ENCODE measurements at places on chromosomes 16 and 17.

GRCh38 chr16:64362193-64362592, 759.7 kb downstream of the CDH11 start:
- DNase-seq: no peak

GRCh38 chr16:27717726-27718125, 167.8 kb downstream of the KATNIP start:
- no peak for DNase-seq

GRCh38 chr17:36837195-36837938, 99.9 kb upstream of the LHX1 start:
- no peak for DNase-seq

DNA sequence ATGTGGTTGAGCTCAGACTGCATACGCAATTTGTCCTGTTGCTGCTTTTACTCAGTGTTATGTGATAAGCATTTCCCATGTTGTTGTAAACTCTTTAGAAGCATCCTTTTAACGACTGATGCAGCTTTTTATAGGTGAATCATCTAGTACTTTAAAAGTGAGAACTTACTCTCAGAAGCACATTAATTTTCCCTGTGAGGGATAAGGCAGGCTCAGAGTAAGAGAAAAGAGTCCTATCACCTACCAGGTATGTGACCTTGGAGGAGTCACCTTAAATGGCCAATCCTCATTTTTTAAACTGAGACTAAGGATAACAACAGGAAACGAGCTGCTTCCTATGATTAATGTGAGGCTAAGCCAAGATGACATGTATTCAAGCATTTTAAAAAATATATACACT, 34.4 kb upstream of the GAN start:
- no peak for DNase-seq

- no peak for DNase-seq
These were observed 58.4 kb downstream of the EPN2 start for GRCh38 chr17:19295473-19296135.

GRCh38 chr17:41823141-41823524, 10.3 kb downstream of the FKBP10 start:
- no peak for DNase-seq

GRCh38 chr17:67689534-67690177, 28.1 kb upstream of the NOL11 start:
- peak; percentile 64 for DNase-seq

GRCh38 chr16:80682421-80683070, 121.9 kb downstream of the CDYL2 start:
- DNase-seq: no peak

GRCh38 chr16:4465977-4466779, 8.2 kb downstream of the NMRAL1 start:
- DNase-seq: no peak

- no peak for DNase-seq
These were observed 221.7 kb upstream of the HSBP1 start for GRCh38 chr16:83586036-83586435.

DNA sequence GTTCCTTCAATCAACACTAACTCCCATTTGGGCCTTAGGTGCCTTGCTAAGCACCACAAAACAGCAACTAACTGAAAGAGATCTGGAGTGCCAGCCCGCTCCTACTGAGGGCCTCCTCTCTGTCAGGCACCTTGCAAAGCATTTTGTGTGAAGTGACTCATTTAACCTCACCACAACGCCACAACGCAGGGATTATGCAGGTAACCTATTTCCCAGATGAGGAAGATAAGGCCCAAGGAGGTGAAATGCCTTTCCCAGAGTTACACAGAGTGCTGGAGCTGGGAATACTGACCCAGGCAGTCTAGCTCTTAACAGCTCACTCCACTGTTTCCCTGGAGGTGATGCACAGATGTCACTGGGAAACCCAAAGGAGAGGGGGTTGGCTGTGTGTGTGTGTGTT, 32.8 kb downstream of the DRC3 start:
- no peak for DNase-seq

DNA sequence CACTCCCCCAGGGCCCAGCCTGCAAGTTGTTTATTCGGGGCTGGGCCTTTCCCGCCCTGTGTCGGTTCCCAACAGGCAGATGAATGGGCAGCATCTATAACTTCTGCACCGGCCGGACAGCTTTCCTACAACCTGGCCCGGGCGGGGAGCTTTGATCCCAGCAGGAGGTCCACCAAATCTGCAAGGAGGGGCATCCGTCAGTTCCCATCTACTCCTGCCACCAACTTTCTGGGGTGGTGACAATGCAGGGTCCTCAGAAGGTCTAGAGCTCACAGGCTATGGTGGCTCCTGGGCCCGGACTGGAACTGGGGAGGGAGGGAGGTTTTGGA, 211.9 kb downstream of the NTN1 start:
- DNase-seq: no peak

DNA sequence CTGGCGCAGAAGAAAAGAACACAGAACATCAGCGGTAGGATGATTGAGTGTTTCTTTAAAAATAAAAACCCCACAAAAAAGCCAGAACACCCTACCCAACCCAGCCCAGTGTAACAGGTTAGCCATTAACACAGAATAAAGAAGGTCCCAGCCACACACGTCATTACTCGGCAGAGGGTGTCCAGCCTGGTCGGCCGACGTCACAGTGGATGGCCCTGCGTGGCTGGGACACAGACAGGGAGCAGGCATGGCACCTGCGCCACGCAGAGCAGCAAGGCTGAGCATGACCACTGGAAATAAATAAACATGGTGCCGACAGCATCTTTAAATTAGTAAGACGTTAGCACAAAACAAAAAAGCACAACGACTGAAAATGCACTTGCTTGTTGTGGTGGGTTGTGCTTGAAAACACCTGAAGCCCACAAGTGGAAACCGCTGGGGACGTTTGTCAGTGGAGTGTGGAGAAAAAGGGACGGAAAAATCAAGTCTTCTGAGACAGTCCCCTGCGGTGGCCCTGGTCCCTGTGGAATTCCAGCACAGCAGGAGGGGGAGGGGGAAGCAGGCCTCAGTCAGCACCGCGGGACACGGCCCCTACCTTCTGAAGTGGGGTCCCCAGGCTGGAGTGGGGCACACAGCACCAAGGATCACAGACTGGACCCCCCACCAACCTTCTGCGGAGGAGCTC, 39.2 kb downstream of the SLC7A5 start:
- no peak for DNase-seq

DNA sequence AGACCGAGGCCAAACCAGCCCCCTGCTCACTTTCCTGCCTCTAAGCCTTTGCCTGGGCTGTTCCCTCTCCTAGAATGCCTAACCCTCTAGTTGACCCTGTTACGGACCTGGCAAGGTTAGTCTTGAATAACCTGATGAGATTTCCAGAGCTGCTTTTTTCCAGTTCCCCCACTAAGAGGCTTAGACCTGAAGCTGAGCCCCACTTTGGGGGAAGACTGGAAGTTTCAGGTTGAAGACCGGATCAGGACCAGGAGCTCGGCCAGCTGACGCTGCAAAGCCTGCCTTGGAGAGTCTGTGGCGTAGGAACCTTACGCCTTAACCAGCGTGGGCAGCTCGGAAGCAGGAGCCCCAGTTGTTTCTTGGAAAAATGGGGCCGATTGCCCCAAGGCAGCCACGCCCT, 129.8 kb downstream of the OR1D5 start:
- no peak for DNase-seq

GRCh38 chr17:27535178-27535928, 79.1 kb downstream of the KSR1 start:
- DNase-seq: no peak

GRCh38 chr17:6455321-6455705, 11.1 kb downstream of the PIMREG start:
- no peak for DNase-seq

DNA sequence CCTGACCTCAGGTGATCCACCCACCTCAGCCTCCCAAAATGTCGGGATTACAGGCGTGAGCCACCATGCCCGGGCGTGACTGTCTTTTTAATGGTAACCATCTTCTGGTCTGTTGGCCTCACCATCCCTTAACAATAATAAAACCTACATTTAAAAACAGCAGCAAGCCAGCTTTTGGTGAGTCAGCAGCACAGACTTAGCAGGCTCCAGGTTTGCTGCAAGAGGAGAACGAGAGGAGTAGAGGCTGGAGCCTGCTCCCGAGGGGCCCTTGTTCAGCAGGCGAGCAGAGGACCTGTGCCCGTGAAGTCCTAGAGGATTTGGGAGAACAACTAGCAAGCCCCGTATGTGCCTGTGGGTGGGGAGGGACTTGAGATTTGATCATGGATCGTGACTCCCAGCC, 35.7 kb downstream of the MYH13 start:
- no peak for DNase-seq

GRCh38 chr16:75078886-75079285, 37.7 kb downstream of the LDHD start:
- no peak for DNase-seq

- no peak for DNase-seq
These were observed 17.8 kb downstream of the RAP1GAP2 start for GRCh38 chr17:2814049-2814448.
